ENCODE measurements at places on chromosomes 2 and 18.

GRCh38 chr18:49880661-49881060 lies 67.3 kb upstream of the ACAA2 start:
- DNase-seq: no peak

- DNase-seq: no peak
Observed at GRCh38 chr2:76812156-76812555, 710.0 kb downstream of the LRRTM4 start.

DNA sequence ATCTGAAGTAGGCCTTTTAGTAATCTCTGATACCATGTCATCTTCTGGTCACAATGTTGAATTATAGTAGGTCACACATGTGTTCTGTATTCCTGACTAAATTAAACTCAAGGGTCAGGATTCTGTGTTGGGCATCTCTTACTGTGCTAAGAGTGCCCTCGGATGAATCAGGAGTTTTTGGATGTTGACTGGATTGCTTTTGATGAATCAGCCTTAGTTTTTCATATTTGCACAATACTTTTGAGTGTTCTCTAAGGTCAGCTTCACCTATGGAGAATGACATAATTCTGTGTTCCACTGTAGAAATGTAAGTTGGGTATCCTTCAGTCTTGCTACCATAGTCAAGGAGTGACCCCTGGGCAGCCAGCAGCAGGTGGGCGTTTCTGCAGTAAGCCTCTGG lies 190.1 kb downstream of the PTPRM start:
- no peak for DNase-seq

DNA sequence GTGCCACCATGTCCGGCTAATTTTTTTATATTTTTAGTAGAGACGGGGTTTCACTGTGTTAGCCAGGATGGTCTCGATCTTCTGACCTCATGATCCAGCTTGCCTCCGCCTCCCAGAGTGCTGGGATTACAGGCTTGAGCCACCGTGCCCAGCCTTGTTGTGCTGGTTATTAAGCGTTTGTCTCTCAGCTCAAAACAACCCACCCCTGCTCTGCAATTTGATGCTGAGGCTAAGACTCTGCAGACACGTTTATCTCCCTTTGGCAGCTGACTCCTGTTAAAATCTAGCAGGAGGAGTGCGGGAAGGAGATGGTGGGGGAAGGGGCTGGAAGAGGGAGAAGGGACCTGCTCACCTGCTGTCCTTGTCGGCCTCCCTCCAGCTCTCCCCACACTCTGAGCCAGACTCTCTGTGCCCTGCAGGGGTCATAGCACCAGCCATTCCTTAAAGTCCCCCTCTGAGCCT lies 29.9 kb upstream of the IMPA2 start:
- no peak for DNase-seq

GRCh38 chr2:204849892-204850291 lies 304.6 kb downstream of the PARD3B start:
- no peak for DNase-seq

Measured in GM12865 (cell line).